Neural progenitor cell (in vitro differentiated cells): ENCODE measurements at places on chromosomes 7 and 10.

- DNase-seq: no peak
Measured at GRCh38 chr10:99693933-99694583, 34.7 kb downstream of the ENTPD7 start.

- DNase-seq: no peak
Measured at GRCh38 chr10:101896225-101896877, 52.8 kb upstream of the KCNIP2 start.

DNA sequence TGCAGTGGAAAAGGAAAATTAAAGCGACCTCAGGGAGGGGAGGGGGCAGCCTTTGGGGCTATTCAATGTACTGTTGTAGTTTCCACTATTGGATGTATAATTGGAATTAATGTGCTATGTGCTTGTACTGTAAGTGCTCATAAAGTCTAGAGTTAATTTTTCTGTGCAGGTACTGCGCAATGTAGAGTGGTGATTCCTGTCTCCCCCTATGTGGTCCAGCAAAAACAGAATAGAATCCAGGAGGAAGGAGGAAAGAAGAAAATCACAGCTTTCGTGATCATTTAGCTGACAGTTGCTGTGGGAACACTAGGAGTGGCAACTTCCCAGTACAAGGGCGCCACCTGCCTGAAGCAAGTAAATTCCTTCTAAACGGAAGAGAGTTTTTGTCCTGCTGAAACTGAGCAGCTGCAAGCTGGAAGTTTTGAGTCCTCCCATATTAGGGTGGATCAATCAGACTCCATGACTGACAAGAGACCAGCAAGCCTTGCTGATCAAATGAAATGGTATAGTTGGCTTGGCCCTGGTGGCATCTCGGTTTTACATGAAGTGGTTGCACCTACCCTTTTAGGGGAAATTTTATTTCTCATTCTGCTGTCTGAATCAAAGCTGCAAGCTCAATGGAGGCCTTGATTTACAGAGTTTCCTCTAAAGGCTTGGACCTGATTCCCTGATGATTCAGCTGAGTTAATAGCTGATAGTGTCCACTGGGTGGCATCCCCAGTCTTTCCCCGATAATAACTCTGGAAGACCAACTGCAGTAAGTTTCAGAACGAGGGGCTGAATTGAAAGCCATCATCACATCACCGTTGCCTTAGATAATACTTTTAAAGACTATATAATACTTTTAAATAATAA lies 299.8 kb downstream of the HGF start:
- DNase-seq: peak; percentile 77

- DNase-seq: no peak
Measured at GRCh38 chr10:12513003-12513365, 163.6 kb downstream of the CAMK1D start.

GRCh38 chr7:89182116-89182515 lies 386.6 kb upstream of the TEX47 start:
- DNase-seq: no peak

DNA sequence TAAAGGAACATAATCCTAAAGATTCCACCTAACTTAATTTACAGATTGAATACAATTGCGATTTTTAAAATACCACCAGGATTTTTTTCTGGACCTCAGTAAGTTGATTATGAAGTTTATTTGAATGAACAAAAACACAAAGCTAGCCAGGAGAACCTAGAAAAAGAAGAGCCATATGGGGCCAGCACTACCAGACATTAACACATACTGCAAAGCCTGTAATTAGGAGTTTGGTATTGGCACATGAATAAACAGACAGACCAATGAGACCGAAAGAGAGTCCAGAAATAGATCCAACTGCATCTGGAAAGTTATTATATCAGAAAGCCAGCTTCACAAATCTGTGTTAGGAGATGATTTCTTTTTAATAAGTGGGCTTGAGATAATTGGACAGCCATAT lies 105.5 kb upstream of the CHST15 start:
- DNase-seq: no peak

DNA sequence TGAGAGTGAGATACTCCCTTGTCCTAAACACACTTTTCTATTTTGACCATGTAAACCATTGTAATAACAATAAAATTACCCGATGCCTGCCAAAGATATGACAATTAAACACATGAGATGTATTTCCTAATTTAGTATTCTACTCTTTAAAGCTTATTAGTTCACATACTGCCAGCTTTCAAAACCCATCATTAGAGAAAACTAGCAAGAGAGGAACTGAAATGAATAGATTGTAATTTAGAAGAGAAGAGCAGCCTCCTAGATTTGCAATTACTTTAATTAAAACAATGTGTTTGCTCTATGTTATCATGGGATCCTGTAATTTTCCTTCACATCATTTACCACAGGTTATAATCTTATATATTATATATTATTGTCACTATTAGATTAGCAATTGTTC lies 428.2 kb downstream of the THSD7A start:
- DNase-seq: no peak

DNA sequence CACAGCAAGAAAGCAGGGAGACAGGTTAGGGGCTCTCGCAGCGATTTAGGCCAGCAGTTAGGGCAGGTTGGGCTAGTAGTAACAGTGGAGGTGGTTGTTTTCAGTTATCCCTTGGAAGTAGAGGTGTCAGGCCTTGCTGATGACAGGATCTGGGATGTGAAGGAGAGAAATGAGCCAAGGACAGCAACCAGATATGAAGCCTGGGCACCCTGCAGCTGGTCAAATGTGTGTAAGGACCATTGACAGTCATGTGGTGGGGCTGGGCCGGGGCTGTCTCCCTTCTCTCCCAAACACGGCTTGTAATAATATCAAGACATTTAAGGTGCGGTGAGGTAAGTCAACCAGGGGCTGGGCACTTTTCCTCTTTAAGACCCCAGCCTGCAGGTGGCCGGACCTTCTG lies 112.5 kb upstream of the IGFBP3 start:
- no peak for DNase-seq

DNA sequence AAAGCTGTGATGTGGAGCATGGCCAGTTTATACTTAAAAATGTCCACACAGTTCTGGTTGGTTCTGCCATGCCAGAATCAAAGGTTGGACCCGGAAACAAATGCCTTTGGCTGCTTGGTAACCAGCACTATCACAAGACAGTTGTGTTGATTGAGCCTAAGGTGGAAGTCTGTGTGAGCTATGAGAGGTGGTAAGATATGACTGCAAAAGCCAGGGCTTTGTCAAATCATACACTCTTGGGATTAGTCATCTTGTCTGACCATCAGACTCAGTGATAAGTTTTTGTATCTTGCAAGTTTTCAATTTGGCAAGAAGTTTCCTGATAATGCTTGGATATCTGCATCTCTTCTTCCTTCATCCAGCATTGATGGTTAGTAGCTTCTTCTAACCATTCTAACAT lies 35.5 kb downstream of the GPR141 start:
- no peak for DNase-seq

GRCh38 chr10:98361131-98362025 lies 53.6 kb downstream of the PYROXD2 start:
- peak; percentile 56 for DNase-seq

DNA sequence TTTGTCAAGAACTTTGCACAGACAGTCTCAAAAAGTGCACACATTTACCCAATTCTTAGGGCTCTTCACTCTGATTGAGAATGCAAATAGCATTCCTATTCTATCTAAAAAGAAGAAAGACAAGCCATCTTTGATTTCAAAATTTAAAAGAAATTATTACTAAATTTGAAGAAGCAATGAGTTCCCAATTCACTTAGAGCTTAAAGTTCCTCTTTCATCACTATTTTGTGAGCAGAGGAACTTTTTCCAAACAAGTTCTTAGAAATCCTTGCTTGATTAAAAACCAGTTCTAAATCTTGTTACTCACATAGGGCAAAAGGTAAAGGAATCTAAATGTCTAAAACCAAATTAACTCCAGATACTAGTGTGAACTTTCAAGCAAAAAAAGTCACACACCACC lies 56.4 kb downstream of the TBXAS1 start:
- no peak for DNase-seq

DNA sequence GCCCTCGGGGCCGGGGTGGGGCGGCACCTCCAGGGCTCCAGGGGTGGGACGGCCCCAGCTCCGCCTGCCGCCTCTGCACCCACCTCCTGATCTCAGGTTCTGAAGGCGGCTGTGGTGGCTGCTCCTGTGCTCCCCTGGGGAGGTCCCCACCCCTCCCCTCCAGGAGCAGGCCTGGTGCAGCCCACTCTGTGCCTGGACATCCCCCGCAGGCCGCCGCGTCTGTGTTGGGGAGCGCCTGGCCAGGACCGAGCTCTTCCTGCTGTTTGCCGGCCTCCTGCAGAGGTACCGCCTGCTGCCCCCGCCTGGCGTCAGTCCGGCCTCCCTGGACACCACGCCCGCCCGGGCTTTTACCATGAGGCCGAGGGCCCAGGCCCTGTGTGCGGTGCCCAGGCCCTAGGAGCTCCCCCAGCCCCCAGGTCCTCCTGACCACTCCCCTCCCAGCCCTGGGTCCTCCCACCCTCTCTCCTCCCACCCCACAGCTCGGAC lies 5.5 kb downstream of the CYP2W1 start:
- no peak for DNase-seq

GRCh38 chr10:96511044-96511945 lies 2.4 kb downstream of the TLL2 start:
- peak; percentile 79 for DNase-seq

GRCh38 chr7:133301444-133301843 lies 48.6 kb downstream of the EXOC4 start:
- no peak for DNase-seq

DNA sequence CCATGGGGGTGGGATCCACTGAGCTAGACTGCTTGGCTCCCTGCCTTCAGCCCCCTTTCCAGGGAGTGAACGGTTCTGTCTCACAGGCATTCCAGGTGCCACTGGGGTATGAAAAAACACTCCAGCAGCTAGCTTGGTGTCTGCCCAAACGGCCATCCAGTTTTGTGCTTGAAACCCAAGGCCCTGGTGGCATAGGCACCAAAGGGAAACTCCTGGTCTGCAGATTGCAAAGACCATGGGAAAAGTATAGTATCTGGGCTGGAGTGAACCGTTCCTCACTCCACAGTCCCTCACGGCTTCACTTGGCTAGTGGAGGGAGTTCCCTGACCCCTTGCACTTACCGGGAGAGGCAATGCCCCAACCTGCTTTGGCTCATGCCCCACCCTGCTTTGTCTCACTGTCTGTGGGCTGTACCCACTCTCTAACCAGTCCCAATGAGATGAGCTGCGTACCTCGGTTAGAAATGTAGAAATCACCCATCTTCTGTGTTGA lies 62.7 kb downstream of the PPP1R9A start:
- no peak for DNase-seq

GRCh38 chr10:131947631-131948347 lies 33.9 kb downstream of the BNIP3 start:
- no peak for DNase-seq

GRCh38 chr7:157671358-157672255 lies 334.8 kb downstream of the DNAJB6 start:
- DNase-seq: peak; percentile 86

GRCh38 chr7:4234886-4235285 lies 447.2 kb upstream of the FOXK1 start:
- DNase-seq: no peak

DNA sequence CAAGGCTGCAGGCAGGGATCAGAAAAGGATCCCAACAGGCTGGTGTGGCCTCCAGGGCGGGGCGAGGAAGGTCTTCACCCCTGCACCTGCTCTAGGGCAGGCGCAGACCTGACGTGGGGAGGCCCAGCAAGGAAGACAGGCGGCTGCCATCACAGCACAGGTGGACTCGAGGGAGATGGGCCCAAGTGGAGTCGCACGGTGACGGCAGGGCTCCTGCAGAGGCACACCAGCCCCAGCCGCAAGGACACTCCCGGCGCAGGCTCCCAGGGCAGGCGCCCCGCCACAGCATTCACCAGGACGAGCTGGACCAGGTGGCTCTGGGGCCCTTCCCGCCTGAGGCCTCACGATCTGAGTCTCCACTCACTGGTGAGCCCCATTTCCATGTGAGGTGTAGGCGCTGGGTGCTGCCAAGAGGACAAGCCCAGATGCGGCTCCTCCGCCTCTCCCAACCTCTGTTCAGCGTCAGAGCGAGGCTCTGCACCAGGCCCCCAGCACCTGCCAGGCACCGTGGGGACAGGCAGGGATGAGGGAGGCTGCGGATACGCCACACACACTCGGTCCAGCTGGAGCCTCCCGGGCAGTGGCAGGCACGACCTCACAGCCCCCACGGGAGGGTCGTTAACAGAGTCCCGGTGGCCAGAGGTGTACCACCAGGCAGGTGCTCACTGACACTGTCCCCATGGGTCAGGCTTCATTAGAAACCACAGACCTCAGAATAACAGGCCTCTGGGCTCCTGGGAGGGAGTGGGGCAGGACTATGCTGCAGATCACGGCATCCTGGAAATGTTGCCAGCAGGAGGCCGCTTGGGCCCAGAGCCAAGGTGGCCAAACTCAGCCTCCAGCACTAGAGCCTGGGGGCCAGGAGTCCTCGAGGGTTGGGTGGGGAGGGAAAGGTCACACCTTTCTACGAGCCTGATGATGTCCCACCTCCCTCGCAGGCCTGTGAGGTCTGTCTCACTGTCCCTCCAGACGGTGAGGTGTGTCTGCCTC lies 111.6 kb downstream of the MAD1L1 start:
- no peak for DNase-seq

GRCh38 chr10:97131666-97132065 lies 54.1 kb downstream of the SLIT1 start:
- DNase-seq: no peak

GRCh38 chr10:129556316-129556715 lies 89.3 kb downstream of the MGMT start:
- DNase-seq: no peak

- peak; percentile 66 for DNase-seq
Measured at GRCh38 chr7:6637544-6638229, 569 bp downstream of the ZNF316 start.

- DNase-seq: no peak
Measured at GRCh38 chr7:130288829-130289228, 4.1 kb upstream of the CPA4 start.

GRCh38 chr7:37208528-37208927 lies 240.1 kb downstream of the ELMO1 start:
- DNase-seq: peak; percentile 70

DNA sequence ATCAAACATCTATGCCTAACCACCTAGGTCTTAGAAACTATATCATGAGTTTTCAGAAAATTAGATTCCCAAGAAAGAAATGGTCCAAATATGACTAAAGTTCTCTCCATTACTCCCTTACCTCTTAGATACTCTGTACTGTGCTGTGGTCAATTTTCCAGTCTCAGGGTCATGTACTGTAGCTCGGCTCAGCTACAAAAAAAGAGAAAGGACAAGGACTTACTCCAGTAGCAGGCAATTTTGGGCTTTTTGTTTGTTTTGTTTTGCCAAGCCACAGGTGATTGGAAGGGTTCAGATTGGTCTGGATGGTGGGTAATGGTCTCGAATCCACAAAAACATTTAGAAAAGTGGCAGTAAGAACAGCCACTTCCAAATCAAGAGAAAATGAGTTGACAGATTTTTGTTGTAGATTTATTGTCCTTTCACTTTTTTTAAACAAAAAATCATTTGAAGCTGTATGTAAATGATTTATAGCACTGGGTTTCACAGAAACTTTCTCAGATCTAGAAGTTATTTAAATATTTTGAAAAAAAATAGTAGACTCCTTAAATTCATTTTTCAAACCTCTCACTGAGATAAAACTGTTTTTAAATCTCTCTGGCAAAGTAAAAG lies 52.8 kb downstream of the P4HA1 start:
- no peak for DNase-seq

GRCh38 chr7:152313831-152314604 lies 121.8 kb downstream of the KMT2C start:
- no peak for DNase-seq
